ENCODE measurements at places on chromosomes 11 and 22. TPM values are rescaled to one million over a fixed set of nuclear protein-coding genes. Genes with fewer than 3 reads are reported as not detected.

- H3K27me3 ChIP-seq, result no peaks in the 10 kb centered on the region
- DNase-seq, result peak; percentile 63
- no peaks in the 10 kb centered on the region for H3K4me1 ChIP-seq
- H3K36me3 ChIP-seq, result no peaks in the 10 kb centered on the region
- H3K27ac ChIP-seq, result peak overlapping the region; percentile 19
Observed at GRCh38 chr11:12200279-12200990, 90.0 kb downstream of the MICAL2 start.

DNA sequence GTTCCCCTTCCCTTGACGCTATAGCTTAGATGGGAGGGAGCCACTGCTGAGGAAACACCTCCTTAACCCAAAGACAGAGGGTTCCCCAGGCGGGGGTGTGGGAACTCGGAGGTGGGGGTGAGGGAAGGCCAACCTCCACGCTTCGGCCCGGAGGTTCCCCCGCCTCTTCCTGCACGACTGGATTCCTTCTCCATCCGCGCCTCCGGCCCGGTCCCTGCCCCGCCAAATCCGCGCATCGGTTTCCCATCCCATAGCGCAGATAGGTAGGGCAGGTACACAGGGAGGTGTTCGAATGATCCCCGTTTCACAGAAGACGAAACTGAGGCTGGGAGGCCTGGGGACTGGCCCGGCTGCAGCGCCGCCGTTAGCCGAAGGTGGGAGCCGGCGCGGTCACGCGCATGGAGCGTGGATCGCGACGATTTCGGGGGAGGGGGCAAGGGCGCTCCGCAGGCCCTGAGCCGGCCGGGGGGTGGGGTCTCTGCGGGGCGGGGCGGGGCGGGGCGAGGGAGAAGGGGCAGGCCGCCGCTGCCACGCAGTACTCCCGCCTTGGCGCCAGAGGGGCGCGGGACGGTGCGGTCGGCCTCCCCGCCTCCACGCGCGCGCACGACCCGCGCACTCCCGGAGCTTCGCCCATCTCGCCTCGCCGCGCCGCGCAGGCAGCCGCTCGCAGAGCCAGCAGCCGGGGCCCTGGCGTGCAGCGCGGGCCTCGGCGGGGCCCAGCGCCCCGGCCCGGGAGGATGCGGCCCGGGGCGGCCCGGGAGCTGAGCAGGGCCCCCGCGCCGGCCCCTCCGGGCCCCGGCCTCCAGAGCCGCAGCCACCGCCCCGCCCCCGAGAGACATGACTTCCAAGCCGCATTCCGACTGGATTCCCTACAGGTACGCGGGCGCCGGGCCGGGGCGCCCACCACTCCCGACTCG is at the start of gene TUB:
TUB (plus strand) TSS at position 538 of the 917 bp plus-strand sequence; CDS start at position 838, 300 bp downstream.
- H3K36me3 ChIP-seq, result no peaks in the 10 kb centered on the region
- peak within 1 kb of the TSS; percentile 27 for H3K27ac ChIP-seq
- H3K4me3 ChIP-seq, result peak within 1 kb of the TSS; percentile 51
- H3K4me1 ChIP-seq, result no peaks in the 10 kb centered on the region
- DNase-seq, result no peak
- H3K27me3 ChIP-seq, result no peaks in the 10 kb centered on the region

GRCh38 chr11:134026655-134027343 is 42.1 kb upstream of the JAM3 start:
- H3K27me3 ChIP-seq, result peaks cover 6% of the 10 kb centered on the region
- H3K4me1 ChIP-seq, result no peaks in the 10 kb centered on the region
- H3K27ac ChIP-seq, result no peak overlapping the region
- no peak overlapping the region for H3K4me3 ChIP-seq
- no peaks in the 10 kb centered on the region for H3K36me3 ChIP-seq

DNA sequence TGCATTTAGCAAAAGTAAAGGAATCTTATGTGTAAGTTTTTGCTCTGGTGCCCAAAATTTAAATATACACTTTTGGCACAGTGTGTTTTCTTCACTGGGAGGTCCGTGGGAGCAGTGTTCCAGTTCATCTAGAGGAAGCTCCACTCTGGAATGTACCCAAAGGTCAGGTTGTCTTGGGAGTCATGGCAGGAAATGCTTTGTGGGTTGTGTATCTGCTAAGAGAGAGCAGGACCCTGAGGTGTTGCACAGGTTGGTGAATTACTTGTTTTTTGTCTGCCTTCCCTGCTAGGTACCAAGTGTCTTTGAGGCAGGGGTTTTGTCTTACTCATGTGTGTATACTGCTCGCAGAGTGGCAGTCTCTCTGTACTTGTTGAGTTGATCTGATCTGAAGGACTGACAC is 37.3 kb downstream of the DIXDC1 start:
- no peak overlapping the region for H3K4me3 ChIP-seq
- H3K4me1 ChIP-seq, result peaks cover 6% of the 10 kb centered on the region
- DNase-seq, result no peak

GRCh38 chr11:43573233-43573632 is 107.3 kb upstream of the HSD17B12 start:
- no peaks in the 10 kb centered on the region for H3K36me3 ChIP-seq
- H3K4me1 ChIP-seq, result no peaks in the 10 kb centered on the region
- H3K27me3 ChIP-seq, result peaks cover 12% of the 10 kb centered on the region
- no peak for DNase-seq

DNA sequence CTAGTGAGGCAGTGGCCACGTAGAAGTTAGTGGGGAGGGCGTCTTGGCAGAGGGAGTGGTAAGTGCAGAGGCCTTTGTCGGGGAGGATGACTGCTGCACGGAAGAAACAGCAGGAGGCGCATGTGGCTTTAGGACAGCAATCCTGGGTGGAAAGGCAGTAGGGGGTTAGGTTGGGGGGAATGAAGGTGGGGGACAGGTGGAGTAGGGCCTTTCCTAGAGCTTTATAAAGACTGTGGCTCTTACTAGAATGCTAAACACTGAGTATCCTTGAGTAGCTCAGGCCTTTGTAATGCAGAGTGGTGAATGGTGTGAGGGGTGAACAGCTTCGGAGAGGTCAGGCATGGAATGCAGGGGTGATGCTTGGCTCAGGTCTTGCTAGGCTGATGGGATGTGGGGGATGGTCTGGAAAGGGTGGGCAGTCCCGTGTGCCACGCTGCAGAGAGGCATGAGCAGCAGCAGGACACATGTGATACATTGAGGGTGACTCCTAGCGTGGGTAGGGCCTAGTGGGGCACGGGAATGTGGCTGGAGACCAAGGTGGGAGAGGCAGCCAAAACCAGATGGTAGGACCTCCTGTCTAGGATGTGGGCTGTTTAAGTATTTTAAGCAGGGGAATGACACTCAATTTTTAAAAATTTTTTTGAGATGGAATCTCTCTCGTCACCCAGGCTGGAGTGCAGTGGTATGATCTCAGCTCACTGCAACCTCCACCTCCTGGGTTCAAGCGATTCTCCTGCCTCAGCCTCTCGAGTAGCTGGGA is 19.2 kb downstream of the AP2A2 start:
- H3K27me3 ChIP-seq, result no peaks in the 10 kb centered on the region
- H3K27ac ChIP-seq, result no peak overlapping the region
- H3K36me3 ChIP-seq, result no peaks in the 10 kb centered on the region
- no peak for DNase-seq

GRCh38 chr11:75907906-75908527 is 93.0 kb downstream of the UVRAG start:
- no peak overlapping the region for H3K27ac ChIP-seq
- DNase-seq, result no peak
- no peaks in the 10 kb centered on the region for H3K27me3 ChIP-seq
- no peak overlapping the region for H3K4me3 ChIP-seq

DNA sequence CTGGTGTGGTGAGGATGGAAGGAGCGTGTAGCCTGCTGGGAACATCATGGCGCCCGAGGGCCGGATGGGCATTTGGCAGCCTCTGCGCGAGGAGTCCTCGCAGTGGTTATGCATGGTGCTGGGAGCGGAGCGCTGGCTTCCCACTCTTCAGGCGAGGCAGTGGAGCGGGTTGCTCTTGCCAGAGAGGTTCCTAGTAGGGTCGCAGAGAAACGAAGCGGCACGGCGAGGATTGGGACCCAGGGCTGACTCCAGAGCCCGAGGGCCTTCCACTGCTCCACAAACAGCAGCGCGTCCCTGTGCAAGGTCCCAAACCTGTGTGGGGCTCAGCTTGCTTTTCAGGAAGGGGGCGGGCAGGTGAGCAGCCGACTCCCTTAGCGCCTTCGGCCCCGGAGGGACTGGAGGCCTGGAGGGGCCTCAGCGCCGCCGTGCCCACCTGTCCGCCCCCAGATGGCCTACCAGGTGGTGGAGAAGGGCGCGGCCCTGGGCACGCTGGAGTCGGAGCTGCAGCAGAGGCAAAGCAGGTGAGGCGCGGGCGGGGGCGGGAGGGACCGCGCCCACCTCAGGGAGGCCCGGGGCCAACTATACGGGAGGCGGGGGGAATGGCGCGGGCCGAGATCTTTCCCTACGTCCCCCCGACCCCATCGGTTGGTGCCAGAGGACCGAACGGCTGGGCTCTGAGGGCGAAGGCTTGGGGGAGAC is 7.2 kb downstream of the ATG16L2 start:
- H3K4me1 ChIP-seq, result no peaks in the 10 kb centered on the region
- H3K36me3 ChIP-seq, result no peaks in the 10 kb centered on the region
- no peak for DNase-seq
- peak overlapping the region; percentile 20 for H3K4me3 ChIP-seq

GRCh38 chr11:94762208-94762607 is 5.9 kb upstream of the AMOTL1 start:
- H3K4me1 ChIP-seq, result no peaks in the 10 kb centered on the region
- H3K4me3 ChIP-seq, result no peak overlapping the region
- no peak for DNase-seq
- H3K27ac ChIP-seq, result no peak overlapping the region
- H3K36me3 ChIP-seq, result no peaks in the 10 kb centered on the region

DNA sequence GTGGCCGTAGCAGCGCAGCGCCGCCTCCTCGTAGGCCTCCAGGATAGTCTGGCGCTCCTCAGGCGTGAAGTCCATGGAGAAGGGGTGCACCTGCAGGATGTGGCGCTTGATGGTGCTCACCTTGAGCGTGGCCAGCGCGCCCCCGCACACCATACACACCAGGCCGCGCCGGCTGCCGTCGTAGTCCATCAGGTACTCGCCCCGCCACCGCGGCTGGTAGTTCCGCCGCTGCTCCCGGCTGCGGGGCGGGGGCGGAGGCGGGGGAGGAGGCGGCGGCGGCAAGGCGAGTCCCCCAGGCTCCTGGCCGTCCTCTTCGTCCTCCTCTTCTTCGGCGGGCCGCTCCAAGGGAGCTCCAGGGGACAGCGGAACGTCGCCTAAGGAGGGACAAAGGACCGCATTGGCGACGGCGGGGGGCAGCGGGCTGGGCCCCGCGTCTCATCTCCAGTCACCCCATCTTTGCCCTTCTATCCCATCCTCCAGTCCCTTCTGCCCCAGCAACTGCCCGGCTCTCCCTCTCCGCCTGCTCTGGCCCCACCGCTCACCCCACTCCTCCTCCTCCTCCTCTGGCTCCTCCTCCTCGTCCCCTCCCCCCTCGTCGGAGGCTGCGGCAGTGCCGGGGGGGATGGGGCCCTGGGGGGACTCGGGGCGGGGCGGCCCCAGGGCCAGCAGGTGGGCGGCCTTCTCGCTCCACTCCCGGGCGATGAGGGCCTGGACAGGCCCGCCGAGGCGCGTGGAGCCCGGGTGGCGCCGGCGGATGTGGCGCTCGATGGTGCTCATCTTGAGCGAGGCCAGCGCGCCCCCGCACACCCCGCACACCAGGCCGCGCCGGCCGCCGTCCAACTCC is 4.9 kb downstream of the ZFTA start:
- H3K27ac ChIP-seq, result no peak overlapping the region
- no peaks in the 10 kb centered on the region for H3K36me3 ChIP-seq
- H3K27me3 ChIP-seq, result no peaks in the 10 kb centered on the region
- peak overlapping the region; percentile 35 for H3K4me3 ChIP-seq

DNA sequence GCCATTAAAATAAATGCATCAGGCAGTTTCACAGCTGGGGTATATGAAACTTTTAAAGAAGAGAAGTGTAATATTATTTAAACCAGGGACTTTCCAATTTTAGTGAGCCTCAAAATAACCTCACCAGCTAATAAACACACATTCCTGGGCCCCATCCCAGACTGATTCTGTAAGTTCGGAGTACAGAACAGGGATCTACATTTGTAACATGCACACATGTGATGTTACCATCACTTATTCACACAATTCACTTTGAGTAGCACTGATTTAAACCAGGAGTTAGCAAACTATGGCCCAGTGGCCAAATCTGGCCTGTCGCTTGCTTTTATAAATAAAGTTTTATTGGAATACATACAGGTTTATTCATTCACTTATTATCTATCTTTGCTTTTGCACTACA is 62.0 kb downstream of the STK33 start:
- H3K4me3 ChIP-seq, result no peak overlapping the region
- no peak for DNase-seq
- H3K4me1 ChIP-seq, result no peaks in the 10 kb centered on the region
- no peaks in the 10 kb centered on the region for H3K27me3 ChIP-seq
- no peak overlapping the region for H3K27ac ChIP-seq

DNA sequence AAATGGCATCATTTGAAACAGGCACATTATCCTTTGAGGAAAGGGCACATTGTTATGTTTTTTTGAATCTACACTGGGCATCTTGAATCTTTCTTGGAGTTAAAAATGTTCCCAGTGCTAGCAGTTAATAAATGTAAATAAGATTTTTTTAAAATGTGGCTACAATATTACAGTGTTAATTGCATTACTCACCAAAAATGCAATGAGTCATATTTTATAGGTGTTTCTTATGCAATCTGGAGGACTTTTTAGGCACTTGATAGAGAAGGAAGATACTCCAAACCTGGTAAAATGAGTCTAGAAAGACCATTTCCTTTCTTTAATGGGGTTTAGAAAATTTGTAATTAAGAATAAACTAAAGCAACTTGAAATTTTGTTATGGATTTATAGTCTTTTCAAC is 238.0 kb downstream of the METTL15 start:
- no peaks in the 10 kb centered on the region for H3K27me3 ChIP-seq
- H3K4me3 ChIP-seq, result no peak overlapping the region
- H3K36me3 ChIP-seq, result no peaks in the 10 kb centered on the region
- no peak overlapping the region for H3K27ac ChIP-seq
- H3K4me1 ChIP-seq, result no peaks in the 10 kb centered on the region
- DNase-seq, result no peak

DNA sequence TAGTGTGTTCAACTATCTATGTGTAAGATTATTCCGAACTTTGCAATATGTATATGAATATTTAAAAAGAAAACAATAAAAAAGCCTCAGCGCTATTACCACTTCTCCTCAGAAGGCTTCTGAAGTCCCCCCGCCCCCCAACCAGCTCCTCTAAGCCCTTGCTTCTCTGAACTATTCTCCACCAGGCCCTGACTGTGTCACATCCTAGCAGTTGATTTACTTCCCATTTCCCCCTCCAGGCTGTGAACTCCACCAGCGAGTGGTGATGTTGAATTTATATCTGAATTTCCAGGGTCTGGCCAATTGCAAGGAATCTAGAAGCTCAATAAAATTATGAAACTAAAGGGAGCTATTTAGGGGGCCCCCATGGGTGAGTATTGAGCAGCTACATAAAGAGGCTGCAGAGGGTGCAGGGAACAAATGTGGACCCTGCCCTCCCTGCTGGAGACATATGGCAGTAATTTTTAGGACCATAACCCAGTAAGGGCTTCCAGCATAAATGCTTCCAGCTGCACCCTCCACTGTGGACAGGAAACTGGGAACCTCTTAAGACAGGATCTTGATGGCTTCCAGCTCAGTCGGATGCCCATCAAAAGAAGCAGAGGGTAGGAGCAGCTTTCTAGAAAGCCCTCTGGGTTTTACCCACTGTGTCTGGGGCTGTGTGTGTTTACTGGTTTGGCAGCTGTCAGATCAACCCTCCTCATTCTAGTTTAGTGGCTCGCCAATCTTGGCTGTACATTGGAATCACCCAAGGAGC is 81.4 kb downstream of the TIMP3 start:
- no peak for DNase-seq
- H3K36me3 ChIP-seq, result no peaks in the 10 kb centered on the region
- no peaks in the 10 kb centered on the region for H3K27me3 ChIP-seq
- no peaks in the 10 kb centered on the region for H3K4me1 ChIP-seq
- no peak overlapping the region for H3K4me3 ChIP-seq
- no peak overlapping the region for H3K27ac ChIP-seq

CARD18 gene
- not detected for total RNA-seq

BTBD18 gene
- 1.0 TPM for total RNA-seq

DRD4 gene
- 0.68 TPM for total RNA-seq

CYP2D6 gene
- 5.2 TPM for total RNA-seq

Data from prostate gland (tissue), 2 donors.